ENCODE measurements at places on chromosomes 4 and X. TPM values are rescaled to one million over a fixed set of nuclear protein-coding genes. Genes with fewer than 3 reads are reported as not detected.

GRCh38 chr4:88411491-88412096 is 32.9 kb downstream of the HERC6 start:
- DNase-seq, result no peak

DNA sequence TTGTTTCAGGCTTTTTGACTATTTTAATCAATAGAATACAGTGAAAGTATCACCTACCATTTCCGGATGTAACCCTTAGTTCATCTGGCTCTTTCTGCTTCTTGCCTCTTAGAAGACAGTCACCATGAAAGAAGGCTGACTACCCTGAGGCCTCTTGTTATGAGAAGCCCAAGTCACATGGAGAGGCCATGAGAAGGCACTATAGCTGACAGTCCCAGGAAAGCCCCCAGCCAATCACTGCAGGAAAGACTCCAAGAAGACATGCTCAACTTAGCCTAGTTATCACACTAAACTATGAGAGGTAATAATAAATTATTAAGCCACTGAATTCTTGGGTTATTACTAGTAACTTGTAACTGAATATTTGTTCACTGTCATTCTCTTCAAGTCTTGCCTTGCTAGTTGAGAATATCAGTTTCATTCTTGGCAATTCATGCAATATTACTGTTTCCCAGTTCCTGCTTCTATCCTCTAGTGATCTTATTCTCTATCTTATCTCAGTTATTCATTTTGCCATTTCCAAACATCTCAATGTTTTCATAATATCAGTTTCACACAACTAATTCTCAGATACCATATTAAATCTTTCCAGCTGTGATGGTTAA is 57.1 kb upstream of the GUCY1A1 start:
- no peak for DNase-seq

The SYTL5 gene
- total RNA-seq, result 2.3 TPM

DNA sequence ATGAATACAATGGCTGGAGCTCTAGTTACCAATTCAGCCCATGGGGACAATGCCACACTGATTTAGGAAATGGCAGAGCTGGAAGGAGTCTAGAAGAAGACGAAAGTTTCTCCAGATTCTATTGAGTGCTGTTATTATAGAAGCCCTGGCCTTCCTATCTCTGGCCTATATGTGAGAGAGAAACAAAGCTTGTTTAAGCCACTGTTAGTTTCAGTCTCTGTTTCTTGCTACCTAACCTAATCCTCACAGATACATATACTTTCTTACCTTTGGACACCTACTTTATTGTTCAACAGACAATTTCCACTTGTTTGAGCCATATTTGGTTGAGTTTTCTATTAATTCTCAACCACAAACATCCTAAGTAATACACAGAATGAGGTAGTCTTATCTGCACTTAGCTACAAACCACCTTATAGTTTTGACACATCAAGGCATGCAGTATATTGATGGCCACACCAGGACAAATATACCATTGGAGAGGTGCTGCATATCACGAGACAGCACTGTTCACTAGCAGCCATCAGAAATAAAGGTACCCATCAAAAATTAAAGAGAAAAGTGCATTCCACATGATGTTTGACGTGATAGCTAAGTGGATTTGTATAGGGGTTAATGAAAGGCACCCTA is 190.2 kb downstream of the SMIM20 start:
- DNase-seq, result no peak

GRCh38 chr4:121777625-121778024 is 12.7 kb upstream of the SMIM43 start:
- no peak for DNase-seq

DNA sequence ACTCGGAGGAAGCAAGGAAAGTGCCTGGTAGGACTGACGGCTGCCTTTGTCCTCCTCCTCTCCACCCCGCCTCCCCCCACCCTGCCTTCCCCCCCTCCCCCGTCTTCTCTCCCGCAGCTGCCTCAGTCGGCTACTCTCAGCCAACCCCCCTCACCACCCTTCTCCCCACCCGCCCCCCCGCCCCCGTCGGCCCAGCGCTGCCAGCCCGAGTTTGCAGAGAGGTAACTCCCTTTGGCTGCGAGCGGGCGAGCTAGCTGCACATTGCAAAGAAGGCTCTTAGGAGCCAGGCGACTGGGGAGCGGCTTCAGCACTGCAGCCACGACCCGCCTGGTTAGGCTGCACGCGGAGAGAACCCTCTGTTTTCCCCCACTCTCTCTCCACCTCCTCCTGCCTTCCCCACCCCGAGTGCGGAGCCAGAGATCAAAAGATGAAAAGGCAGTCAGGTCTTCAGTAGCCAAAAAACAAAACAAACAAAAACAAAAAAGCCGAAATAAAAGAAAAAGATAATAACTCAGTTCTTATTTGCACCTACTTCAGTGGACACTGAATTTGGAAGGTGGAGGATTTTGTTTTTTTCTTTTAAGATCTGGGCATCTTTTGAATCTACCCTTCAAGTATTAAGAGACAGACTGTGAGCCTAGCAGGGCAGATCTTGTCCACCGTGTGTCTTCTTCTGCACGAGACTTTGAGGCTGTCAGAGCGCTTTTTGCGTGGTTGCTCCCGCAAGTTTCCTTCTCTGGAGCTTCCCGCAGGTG is 637 bp downstream of the AR start:
- peak; percentile 30 for DNase-seq

DNA sequence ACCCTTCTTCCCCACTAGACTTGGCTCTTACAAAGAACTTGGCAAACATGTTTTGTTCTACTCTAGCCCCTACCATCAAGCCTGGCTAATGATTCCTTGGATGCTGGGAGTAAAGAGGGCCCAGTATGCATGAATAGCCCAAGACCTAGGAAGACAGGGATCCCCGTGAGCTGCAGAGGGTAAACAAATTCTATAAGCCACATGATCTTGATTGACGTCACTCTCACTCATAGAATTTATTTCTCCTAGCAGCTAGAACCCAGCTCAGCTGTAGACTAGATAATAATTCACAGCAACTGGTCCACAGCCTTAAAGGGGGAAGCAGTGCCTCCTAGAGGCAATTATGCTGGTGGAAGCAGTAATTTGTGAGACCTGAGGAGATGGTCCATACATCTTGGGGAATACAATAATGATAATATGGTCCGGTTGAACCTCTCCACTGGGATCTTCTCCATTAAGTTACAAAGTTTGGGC is 16.1 kb upstream of the USO1 start:
- DNase-seq, result peak; percentile 47

The TRIM60 gene
- not detected for total RNA-seq

DNA sequence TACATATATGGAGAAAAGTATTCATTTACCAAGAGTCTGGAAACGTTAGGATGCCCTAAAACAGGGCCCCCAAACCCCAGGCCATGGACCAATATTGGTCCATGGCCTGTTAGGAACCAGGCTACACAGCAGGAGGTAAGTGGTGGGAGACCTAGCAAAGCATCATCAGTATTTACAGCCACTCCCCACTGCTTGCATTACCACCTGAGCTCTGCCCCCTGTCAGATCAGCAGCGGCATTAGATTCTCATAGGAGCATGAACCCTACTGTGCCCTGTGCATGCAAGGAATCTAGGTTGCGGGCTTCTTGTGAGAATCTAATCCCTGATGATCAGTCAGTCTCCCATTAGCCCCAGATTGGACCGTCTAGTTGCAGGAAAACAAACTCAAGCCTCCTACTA is 62.3 kb downstream of the USP38 start:
- DNase-seq, result no peak

DNA sequence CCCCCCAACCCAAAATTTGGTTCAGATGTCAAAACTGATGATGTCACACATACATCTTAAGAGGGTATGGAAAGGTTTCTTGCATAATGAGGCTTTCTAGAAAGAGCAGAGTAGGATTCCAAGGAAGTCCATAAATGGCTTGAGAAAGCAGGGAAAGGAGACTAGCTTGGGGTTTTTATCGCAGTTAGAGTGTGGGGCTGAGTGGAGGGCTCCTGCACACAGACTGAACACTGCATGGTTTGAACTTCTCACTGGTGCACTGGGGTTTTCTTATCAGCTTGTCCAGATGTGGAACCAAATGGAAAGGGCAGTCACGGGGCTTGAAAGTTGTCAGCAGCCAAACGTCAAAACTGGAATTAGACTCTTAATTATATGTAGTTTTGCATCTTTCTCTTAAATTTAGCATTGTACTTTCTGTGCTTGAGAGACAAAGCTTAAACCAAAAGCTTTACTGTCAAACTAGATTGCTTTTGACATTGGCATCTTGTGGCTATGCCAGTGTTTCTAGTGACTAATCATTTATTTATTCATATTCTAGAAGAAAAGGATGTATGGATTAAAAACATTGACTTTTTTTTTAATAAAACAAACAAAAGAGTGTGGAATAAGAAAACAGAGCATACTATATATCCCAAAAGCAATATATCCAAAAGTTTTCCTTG is 78.3 kb upstream of the STIM2 start:
- DNase-seq, result no peak

The PTCHD1 gene
- 0.29 TPM for total RNA-seq

DNA sequence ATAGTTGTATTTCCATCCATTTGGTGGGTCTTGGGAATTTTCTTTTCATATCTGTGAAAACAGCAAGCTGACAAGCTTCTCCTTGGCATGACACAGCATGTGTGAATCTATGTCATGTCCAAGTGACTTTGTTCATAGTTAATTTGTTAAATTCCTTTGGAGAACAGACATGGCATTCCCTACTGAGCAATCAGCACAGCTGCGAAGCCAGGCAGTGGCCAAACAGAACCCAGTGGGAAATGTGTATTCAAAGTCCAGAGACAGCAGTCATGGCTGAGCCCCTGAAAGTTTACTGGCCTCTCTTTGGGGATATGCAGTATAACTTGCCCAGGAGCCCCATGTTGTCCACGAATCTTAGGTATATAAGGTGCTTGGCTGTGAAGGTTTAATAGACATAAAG is 474.7 kb downstream of the NKX6-1 start:
- no peak for DNase-seq

- DNase-seq, result peak; percentile 44
Observed at GRCh38 chrX:96538104-96538725, 146.4 kb upstream of the DIAPH2 start.

- DNase-seq, result no peak
Observed at GRCh38 chr4:8639777-8640720, 47.5 kb downstream of the CPZ start.

- DNase-seq, result no peak
Observed at GRCh38 chrX:141760761-141761160, 62.2 kb upstream of the SPANXD start.

- peak; percentile 68 for DNase-seq
Observed at GRCh38 chr4:186260504-186261448, 5.2 kb upstream of the F11 start.

- no peak for DNase-seq
Observed at GRCh38 chrX:20397587-20397986, 130.9 kb upstream of the RPS6KA3 start.

DNA sequence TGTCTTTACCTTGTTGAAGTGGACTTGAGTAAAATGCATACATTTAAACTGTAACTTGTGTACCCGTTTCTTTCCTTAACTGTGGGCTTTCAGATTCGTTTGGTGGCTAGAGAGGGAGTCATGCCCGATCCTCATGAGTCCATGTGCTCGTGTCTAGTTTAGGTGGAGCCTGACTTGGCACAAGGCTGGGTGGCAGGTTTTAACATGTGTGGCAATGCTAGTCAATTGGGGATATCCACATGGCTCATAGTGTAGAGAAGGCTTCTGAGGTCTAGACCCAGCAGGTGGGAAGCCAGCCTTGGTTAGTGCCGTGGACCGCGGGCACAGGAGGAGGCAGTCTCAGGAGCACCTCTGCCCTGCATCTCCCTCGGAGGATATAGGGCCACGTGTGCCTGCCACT is 48.5 kb upstream of the CLCN4 start:
- DNase-seq, result no peak

The MAGEA2B gene
- not detected for total RNA-seq

The TMPRSS11A gene
- not detected for total RNA-seq

DNA sequence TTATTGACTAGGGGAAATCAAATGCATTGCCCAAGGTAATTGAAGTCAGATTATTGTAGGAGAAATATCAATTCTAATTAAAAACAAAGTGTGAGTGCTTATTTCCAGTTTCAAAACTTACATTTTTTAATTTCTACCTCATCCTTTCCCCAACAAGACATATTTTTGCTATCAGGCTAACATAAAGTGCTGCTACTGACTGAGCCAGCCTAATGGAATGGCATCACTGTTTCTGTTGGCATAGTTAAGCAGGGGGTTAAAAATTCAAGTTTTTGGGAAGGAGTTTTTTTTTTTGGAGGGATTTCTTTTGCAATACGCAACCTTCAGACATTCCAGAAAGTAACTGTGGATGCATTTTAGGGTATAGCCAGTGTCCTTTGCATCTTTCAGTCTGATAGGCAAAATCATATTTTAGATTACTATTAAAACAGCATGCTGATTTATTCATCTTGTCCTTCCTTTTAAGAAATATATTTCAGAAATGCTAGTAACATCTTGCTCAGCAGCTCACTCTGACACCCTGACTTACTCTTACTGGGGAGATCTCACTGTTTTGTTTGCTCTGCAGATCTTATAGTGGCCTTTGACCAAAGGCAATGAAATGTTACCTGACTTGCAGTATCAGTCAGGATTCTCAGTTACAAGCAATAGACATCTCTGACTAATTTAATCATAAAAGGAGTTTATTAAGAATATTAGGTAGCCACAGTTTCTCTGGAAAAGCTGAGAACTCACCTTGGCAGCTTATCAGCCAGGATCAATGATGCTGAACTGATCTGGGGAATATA is 24.4 kb downstream of the GAB1 start:
- DNase-seq, result no peak

The CFP gene
- 1.2 TPM for total RNA-seq

GRCh38 chrX:103417933-103418332 is 41.6 kb downstream of the BEX3 start:
- no peak for DNase-seq

GRCh38 chr4:54227256-54228055 is 1.6 kb upstream of the PDGFRA start:
- no peak for DNase-seq

GRCh38 chr4:185865901-185866328 is 53.9 kb upstream of the SORBS2 start:
- DNase-seq, result peak; percentile 60

DNA sequence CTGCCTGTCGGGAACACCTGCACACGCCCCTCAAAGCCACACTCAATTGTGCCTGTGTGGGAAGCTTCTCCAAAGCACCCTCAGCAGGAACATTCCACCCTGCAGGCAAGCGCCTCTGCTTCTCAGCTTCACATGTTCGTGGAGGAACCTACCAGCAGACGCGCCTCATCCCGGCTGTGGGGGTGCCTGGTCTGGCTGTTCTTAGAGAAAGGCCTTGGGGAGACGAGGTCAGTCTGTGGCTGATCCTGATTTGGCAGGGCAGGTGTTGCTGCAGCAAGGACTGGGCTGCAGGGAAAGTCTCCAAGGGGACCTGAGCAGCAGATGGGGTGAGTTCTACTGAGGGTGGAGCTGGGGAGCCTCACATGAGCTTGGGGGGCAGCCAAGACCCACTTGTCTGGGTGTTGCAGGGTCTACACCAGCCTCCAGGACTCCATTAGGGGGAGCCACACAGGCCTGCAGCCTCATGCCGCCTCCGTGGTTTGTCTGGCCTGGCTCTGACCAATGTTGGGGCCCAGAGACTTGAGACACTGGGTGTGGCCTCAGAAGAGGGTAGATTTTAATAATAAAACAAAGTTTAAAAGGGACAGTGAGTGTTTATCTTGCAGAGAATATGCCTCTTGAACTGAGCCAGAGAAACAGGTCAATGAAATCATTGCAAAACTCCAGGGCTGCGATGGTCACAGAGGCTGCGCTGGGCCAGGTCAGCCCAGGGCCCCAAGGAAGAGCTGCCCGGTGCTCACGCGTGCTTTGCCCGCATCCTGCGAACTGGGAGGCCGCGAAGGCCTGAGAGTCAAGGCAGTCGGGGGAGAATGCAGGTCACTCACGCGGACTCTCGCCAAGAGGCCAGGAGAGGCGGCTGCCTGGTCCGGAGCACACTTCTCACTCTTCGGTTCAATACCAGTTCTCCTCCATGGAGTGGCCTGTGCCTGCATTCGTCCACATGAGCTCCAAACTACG is 21.1 kb downstream of the RNF212 start:
- DNase-seq, result no peak

- DNase-seq, result no peak
Observed at GRCh38 chr4:38781854-38782261, 932 bp downstream of the TLR10 start.
